Pulmonary artery endothelial cell (primary cell): ENCODE measurements at places on chromosomes 2 and 18. TPM values are rescaled to one million over a fixed set of nuclear protein-coding genes. Genes with fewer than 3 reads are reported as not detected.
A peak's percentile ranks its signal among the peaks of the same experiment; 100 is the strongest.

DNA sequence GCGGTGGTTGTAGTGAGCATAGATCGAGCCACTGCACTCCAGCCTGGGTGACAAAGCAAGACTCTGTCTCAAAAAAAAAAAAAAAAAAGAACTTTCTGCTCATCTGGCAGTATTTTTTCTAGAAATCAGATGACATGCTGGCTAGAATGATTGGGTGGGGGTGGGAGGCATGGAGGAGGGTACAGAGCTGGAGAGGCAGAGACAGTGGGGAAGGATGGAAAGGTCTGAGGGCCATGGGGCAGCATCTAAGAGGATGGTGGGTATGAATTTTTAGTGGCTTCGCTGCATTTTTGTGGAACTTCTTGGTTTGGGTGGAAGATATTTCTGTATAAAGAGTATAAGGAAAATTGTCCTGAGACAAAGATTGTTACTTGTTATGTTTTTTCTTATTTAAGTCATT, 23.3 kb downstream of the ARMC9 start:
- DNase-seq: no peak

The PCBP1 gene
- total RNA-seq: 47.0 and 48.7 TPM in 2 replicates

DNA sequence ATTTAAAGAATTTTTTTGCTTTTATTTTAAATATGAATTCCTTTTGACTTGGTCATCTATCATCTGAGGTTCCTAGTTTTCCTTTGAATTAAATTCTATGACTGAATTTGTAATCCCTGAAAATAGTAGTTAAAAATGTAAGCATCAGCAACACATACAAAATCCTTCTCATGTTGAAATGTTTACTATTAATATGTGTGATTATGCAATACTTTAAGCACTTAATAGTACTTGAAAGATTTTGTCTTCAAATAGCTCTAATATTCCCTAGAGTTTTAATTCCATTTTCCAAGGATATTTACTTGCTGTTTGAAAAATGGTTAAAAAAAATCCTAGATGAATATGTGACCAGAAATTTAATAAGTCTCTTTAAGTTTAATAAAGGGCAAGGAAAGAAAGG, 26.6 kb upstream of the SPATS2L start:
- no peak for DNase-seq

The MREG gene
- total RNA-seq: 5.1 and 6.7 TPM in 2 replicates

GRCh38 chr2:174952607-174953006, 52.6 kb downstream of the CHN1 start:
- peak; percentile 24 for DNase-seq

DNA sequence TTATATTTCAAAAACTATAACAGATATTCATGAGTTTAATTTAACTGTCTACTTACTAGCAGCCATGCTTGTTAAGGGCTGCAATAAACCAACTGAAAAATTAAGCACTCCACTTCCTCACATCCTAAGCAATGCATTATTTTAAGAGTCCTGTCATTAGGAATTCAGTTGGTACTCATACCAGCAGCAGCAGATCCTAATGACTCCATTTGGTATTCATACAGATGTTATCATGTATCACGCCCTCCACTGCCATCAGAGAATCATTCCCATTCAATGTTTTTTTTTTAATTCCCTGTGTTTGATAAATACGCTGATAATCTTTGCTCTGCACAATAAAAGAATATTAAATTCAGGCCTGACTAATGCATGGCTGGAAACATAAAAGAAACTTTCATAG, 236.8 kb downstream of the AFF3 start:
- no peak for DNase-seq

DNA sequence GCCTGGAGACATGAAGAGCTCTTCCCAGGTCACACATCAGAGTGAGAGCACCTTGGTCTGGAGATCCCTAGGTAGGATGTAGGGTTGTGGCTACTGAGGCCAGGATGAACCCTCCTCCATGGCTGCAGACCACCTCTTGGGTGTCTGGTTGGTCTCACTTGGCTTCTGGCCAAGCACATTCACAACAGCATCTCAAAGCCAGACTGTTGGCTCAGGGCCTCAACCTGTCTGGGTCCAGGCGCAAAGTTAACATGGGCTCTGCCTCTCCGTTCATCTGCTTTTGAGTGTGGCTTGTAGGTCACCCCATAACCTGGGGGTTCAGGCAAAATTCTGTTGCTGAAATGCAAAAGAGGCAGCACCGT, 40.1 kb downstream of the RHOB start:
- DNase-seq: no peak

The ACTG2 gene
- total RNA-seq: not detected in 2 replicates

DNA sequence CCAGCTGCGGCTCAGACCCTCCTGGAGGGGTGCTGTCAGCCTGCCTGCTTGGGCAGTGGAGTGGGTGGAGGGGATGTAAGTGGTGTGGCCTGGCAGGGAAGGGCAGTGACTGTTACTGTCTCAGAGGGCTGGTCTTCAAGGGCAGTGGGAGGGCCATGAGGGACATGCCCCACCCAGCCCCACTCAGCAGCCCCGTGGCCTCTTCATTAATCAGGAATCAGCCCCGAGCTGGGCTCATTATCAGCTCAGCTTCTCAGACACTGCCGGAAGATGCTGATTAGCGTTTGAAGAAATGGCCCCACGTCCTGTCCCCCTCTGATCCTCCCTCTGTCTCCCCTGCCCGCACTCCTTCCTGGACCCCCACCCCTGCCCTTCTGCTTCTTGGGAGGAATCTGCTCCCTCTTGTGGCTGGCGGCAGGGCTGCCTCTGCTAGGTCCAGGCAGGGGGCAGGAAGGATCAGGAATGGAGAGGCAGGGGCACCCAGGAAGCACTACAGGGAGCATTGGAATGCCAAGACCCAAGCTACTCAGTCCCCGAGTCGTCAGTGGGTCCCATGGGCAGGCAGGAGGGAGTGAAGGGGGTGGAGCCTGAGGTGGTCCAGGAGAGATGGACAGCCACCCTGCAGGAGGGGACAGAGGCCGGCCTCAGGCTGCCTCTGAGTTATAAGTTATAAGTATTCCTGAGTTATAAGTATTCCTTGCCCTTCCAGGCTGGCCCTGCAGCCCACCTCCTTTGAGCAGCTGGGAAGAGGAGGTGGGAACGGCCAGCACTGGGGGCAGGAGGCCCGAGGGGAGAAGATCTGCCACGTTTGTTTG, 7.0 kb downstream of the ASIC4 start:
- no peak for DNase-seq

- DNase-seq: no peak
Observed at GRCh38 chr2:156999661-157000060, 257.8 kb upstream of the GALNT5 start.

GRCh38 chr2:236536727-236537398, 32.8 kb upstream of the ACKR3 start:
- no peak for DNase-seq
